Activated effector memory CD4-positive, alpha-beta T cell treated with anti-CD3 and anti-CD28 coated beads, Interleukin-2, amount 50 U/mL, for 16 hours (primary cell): ENCODE measurements at places on chromosomes 4 and X.

GRCh38 chrX:124333862-124334261 lies 1.4 kb downstream of the TEX13D start:
- DNase-seq, result no peak

DNA sequence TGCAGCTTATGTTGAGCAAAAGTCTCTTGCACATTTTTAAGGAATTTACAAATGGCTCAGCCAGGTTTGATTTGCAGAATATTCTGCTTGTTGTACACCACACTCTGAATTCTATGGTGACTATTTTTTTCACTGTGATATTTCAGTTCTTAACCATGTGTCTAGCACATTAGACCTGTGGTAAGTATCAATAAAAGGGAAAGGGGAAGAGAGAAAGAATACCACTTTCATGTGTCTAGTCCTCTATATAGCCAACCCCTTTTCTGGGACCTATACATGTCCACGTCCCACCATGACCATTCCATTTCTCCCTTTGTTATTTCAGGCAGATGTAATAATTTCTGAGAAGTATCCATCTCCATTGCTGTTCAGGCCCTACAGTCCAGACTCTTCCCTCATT lies 121.3 kb upstream of the PNPLA4 start:
- DNase-seq, result no peak

GRCh38 chr4:88958080-88958479 lies 98.9 kb downstream of the FAM13A start:
- DNase-seq, result no peak

GRCh38 chr4:181755846-181756245 lies 487.4 kb upstream of the TENM3 start:
- DNase-seq, result no peak

DNA sequence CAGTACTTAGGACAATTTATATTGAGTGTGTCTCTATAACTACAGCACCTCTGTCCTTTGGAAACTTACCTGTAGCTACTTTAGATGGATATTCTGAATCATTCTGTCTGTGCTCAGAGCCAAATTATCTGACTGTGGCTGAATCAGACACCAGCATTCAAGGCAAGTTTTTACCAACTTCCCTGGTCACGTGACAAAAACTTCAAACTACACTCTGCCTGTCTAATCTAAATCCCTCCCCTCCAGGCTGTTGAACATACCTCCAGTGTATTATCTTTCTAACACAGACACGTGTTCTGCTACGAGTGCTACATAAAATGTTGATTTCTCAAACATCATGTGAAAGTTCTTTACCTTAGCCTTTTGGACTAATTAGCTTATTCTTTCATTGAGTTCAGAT lies 641.2 kb upstream of the CPEB2 start:
- DNase-seq, result no peak

GRCh38 chr4:25783126-25783525 lies 79.7 kb downstream of the SEL1L3 start:
- no peak for DNase-seq

DNA sequence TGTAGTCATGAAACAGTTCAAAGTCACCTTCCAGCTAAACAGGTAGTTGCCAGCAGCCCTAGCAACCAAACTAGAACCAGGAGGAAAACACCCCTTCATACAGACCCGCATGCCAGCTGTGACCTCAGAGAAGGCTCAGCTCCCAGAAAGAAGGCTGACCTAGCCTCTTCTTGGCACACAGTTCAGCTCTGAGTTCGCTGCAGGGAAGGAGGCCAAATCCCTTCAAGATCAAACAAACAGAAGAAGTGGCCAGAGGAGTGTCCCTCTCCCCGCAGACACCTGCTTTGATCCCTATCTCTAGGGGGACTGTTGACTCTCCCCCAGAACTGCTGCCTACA lies 56.0 kb downstream of the HADH start:
- DNase-seq, result no peak
